ENCODE measurements at places on chromosomes 12 and 14.

DNA sequence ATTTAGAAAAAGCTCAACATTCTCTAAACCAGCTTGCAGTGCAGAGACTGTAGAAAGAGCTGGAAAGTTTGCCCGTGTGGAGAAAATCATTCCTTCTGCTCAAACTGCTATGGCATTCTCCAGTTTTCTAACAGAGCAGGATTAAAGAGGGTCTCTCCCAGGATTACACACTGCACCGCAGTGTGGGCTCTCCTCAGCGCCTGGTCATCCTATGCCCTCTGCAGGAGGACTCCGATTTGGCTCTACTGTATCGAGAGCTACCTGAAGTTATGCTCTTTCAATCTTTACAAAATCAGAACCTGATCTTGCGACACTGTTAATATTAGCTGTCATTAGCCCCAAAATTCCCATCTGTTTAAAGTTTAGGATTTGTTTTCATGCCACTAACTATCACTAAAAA, 33.0 kb downstream of the BHLHE41 start:
- no peak for DNase-seq

DNA sequence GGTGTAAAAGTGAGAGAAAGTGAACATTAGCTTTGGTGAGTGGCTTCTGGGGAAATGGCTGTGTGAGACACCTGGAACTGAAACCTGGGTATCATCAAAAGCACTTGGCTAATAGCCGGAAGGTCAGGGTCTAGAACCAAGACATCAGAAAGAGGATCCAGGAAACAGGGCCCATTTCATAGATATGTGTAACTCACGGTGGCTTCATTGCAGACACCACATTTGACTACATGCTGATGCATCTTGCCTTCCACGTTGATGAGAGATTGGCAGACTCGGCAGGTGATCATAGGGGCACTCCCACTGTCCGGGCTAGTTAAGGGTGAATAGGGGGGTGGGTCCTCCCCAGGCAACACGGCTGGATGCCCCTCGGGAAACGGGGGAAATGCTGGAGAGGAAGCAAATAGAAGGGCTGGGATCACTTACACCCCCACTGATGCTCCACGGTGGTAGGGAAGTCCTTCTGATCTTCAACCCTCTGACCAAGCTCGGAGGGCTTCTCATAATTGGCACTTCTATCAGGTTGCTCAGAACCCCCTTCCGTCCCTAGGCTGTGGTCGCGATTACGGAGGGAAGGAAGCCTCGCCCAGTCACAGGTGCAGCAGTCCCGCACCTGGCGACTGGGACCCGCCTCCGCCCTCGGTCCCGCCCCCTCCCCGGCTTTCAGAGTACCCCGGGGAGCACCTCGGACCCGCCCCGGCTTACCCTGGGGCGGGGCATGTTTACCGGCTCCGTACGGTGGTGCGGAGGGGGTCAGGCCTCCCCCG, 593 bp downstream of the PIP4P1 start:
- DNase-seq: no peak

GRCh38 chr12:76678992-76679391, 84.9 kb upstream of the ZDHHC17 start:
- DNase-seq: no peak

- DNase-seq: no peak
Measured at GRCh38 chr12:22122359-22122758, 76.3 kb downstream of the CMAS start.

GRCh38 chr14:20429801-20430669, 5.9 kb downstream of the KLHL33 start:
- DNase-seq: no peak

DNA sequence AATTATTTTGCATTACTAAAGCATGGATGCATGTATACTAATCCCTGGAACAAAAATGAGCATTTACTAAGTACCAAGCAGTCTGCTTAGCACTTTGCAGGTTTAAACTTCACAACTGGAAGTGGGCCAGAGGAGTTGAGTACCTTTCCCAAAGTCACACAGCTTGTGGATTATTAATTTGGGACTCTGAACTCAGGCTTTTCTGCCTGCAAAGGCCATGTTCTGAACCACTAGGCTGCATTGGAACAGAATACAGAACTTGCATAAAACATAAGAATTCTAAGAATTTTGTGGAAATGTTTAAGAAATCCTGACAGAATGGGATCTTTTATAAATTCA, 132.9 kb upstream of the AMIGO2 start:
- DNase-seq: no peak

DNA sequence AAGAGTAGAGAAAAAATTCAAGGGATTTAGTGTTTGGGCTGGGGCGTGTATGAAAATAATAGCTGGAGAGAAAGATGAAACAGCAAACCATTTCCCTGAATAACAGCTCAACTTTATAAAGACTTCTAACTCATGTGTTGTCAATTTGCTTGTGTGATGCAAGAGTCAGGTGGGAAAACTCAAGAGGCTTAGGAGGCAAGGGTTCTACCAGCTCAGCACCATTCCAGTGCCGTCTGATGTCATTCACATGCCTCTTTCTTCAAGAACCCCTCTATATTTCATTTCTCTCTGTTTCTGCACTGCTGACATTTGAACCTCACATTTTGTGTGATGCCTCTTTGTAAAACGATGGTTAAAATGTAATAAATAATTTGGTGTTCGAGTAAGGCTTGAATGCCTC, 192.2 kb downstream of the PRKD1 start:
- DNase-seq: no peak

GRCh38 chr12:61880186-61880585, 380.0 kb upstream of the USP15 start:
- DNase-seq: no peak

DNA sequence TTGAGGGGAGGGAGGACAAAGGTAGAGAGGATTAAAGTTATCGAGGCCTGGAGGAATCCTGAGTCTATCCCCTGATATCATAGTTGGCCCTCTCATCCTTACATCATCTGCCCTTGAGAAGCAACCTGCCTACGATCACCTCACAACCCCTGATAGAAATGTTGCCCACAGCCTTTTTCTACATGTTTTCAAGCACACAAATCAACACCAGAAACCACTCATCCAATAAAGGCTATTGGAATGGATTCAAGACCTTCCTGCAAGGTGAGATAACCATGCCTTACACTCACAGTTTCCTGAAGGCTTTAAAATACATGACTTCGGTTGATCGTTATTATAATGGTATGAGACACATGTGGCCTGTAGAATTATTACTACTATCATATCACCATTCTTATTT, 175.7 kb upstream of the EGLN3 start:
- DNase-seq: no peak

GRCh38 chr12:28180786-28181185, 9.5 kb upstream of the CCDC91 start:
- no peak for DNase-seq

Measured in suppressor macrophage treated with lipopolysaccharide for 1 hour (primary cell).